8988T (cell line): ENCODE measurements at places on chromosomes 7 and 10.

GRCh38 chr7:86660950-86661462, 17.3 kb downstream of the GRM3 start:
- no peak for DNase-seq

- no peak for DNase-seq
Measured at GRCh38 chr7:150420242-150420641, 30.2 kb upstream of the GIMAP8 start.

GRCh38 chr10:103605359-103606096, 112.0 kb downstream of the NEURL1 start:
- DNase-seq, result peak; percentile 89

- DNase-seq, result no peak
Measured at GRCh38 chr10:122251459-122252255, 19.4 kb upstream of the BTBD16 start.
